ENCODE measurements at places on chromosomes 12 and 14. TPM values are rescaled to one million over a fixed set of nuclear protein-coding genes. Genes with fewer than 3 reads are reported as not detected.

Gene MYBPC1
- not detected for total RNA-seq

Gene MYO1H
- total RNA-seq, result not detected

Gene KRT86
- total RNA-seq, result 0.96 TPM

Gene OR4E2
- not detected for total RNA-seq

GRCh38 chr14:49880267-49881064, 12.4 kb upstream of the ARF6 start:
- no peak overlapping the region for H3K4me3 ChIP-seq
- no peak overlapping the region for H3K27ac ChIP-seq
- no peaks in the 10 kb centered on the region for H3K36me3 ChIP-seq

Gene BEGAIN
- 5.9 TPM for total RNA-seq

Gene CLEC6A
- total RNA-seq, result not detected

Gene CCDC85C
- 0.64 TPM for total RNA-seq

GRCh38 chr12:51911307-51911706, 4.0 kb downstream of the ACVRL1 start:
- DNase-seq, result no peak
- no peaks in the 10 kb centered on the region for H3K36me3 ChIP-seq

Gene SIX4
- 1.4 TPM for total RNA-seq

DNA sequence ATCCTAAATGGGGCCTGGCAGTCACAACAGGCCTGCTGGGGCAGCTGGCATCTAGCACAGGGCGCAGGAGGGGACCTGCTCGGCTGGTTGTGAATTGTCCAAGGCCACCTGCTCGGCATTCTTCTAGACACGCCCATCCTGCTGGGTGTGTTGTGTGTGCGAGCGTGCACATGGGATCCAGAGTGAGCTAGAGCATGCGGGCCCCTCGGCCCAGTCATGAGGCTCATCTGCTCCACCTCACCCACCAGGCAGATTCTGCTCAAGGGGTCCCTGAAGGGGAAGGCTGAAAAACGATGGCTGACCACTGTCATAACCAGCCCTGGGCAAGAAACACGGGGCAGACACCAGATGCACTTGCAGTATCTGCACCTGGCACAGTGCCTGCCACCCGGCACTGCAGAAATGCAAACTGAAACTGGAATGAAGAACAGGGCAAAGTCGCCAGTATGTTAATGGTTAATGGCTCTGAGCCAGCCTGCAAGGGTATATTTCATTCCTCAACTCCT, 31.8 kb downstream of the MAX start:
- no peak overlapping the region for H3K27ac ChIP-seq
- no peaks in the 10 kb centered on the region for H3K27me3 ChIP-seq
- no peak overlapping the region for H3K4me3 ChIP-seq
- no peaks in the 10 kb centered on the region for H3K4me1 ChIP-seq
- H3K36me3 ChIP-seq, result peaks cover 19% of the 10 kb centered on the region

Gene TMEM30B
- 21.5 TPM for total RNA-seq

Data from ascending aorta (tissue), 2 donors.